Activated CD8-positive, alpha-beta memory T cell treated with anti-CD3 and anti-CD28 coated beads, Interleukin-2, amount 50 U/mL, for 48 hours (primary cell): ENCODE measurements at places on chromosomes 3 and 15.

- no peak for DNase-seq
Measured at GRCh38 chr15:74621936-74622335, 6.3 kb downstream of the CLK3 start.

DNA sequence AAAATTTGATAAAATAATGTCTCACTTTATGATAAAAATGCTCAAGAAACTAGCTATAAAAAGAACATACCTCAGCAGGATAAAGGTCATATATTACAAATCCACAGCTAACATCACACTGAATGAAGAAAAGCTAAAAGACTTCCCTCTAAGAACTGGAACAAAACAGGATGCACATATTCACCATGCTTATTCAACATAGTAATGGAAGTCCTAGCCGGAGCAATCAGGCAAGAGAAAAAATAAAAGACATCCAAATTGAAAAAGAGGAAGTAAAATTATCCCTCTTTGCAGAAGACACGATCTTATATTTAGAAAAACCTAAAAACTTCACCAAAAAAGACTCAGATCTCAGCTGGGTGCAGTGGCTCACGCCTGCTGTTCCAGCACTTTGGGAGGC, 34.0 kb downstream of the SENP7 start:
- no peak for DNase-seq

GRCh38 chr3:184884359-184885017, 72.5 kb downstream of the VPS8 start:
- DNase-seq, result no peak

DNA sequence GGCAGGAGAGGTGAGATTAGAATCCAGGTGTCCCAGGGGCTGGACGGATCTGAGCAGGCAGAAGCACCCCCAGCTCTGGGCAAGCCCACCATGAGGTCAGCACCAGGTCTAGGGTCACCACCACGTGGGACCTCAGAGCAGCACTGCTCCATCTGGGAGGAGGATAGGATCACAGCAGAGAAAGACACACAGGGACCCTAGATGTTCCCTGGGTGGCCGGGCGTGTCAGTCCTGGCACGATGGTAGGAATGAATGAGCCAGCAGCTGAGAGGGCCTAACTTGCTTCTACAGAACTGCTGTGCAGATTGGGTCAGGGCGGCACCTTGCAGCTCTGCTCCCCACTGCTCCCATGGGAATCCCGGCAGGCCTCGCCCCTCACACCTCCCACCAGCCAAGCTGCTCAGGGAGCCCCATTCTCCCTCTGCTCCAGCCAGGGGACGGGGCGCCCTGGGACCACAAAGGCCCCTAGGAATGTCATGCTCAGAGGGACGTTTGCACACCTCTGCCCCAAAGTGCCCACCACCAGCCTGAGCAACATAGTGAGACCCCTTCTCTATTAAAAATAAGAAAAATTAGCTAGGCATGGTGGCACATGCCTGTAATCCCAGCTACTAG, 66.3 kb downstream of the ZNF445 start:
- DNase-seq, result no peak

- no peak for DNase-seq
Measured at GRCh38 chr3:192597506-192597905, 129.8 kb downstream of the FGF12 start.

DNA sequence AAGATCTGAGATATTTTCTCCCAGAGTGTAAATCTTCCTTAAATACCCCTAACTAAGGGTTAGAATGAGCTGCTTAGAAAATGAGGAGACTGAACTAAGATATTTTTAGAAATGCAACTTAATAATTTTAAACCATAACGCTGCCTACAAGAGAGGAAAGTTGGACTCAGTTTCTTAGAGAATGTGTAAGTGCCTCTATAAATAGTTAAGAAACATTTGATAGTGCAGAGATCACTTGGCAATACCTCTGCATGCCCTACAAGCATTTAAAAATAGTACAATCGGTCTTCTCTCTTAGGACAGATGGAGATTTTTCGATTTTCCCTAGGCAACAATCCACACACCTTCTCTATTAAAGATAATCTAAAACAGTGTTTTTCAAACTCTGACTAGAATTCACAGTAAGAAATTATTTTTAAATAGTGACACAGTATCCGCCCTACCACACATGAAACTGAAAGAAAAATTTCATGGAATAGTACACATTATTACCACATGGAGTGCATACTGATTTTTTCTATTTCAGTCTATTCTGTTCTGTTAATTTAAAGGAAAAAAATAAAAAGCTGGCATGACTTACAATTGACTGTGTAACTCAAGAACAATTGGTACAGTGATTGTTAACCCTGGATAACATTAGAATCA, 83.2 kb downstream of the GADL1 start:
- DNase-seq, result no peak

GRCh38 chr3:46705751-46706552, 4.8 kb downstream of the TMIE start:
- no peak for DNase-seq

DNA sequence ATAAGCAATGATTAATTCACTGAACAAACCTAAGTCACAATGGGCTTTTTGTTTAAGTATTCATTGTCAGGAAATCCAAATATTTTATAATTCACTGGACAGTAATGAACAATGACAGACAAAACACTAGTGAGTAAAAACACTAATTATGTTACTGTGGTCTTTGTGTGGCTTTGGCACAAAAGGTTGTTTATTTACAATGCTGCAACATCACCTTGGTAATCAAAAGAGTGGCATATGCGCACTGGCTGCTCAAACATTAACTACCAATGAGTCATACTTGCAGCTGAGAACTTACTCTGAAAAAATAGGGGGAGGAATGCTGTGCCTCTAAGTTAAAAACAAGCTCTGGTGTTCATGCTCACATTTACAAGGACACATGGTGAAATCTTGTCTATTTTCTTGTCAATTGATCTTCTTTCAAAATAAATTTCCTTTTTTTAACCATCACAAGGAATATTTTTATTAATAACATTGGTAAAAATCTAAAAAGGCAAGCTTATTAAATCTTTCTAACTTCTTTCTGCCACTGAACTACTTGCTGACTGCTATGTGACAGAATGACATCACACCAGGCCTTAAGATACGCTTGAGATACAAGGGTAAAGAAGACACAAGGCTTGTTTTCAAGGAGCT, 85.2 kb upstream of the PPIB start:
- DNase-seq, result no peak

DNA sequence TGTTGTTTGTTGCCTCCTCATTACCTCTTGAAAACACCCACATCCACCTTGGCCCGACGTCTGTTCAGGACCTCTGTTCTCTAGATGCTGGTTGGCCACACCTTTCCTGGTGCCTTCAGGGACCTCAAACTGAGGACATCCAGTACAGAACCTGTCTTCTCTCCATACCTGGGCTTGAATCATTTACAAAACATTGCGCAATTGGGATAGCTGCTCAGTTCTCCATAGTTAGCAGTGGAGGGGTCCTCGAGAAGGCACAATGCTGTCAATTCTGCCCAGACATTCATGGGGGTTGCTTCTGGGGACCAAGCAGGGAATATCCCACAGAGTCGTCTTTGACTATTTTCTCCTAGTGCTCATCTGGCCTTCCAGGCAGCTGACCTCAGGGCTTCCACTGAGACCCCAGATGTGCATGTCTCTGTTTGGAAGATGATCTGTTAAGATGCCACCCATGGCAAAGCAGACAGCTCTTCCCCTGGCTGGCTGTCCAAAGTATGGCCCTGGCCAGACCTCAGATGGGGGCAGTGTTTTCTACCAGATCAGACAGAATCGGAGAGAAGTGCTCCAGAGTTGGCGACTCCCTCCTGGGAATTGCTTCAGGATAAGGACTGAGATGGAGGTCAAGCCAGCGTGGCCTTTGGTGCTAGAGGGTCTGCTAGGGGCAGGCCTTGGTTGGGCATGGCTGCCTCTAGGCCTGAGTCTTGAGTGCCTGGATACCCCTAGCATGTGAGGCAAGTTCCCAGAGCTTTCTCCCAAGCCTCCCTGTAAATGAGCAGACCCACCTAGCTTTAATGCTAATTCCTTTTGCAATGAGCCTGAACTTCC, 46.1 kb downstream of the CHCHD6 start:
- no peak for DNase-seq

GRCh38 chr3:49912881-49913281, 9.2 kb upstream of the MST1R start:
- DNase-seq, result no peak

GRCh38 chr15:86327230-86327865, 247.7 kb downstream of the AGBL1 start:
- no peak for DNase-seq

DNA sequence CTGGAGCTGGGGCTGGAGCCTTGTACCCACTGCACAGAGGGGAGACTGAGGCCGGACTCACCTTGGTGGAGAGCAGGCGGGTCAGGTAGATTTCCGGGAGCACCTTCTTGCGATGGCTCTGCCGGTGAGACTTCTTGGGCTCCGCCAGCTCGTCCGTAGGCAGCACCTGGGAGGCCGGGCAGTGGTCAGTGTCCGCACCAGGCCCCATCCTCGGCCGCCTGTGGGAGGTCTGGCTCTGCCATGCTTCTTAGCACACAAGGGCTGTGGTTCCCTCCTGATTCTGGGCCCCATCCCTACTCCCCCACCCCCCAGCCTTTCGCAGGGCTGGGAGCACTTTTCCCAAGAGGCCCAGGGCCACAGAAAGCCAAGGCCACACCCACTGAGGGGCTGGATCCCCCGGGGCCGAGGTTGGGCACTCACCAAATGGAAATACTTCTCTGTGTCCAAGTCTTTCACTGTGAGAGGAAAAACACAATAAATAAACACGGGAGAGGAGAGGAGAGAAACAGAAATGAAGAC, 17.4 kb downstream of the H1-8 start:
- DNase-seq, result no peak

DNA sequence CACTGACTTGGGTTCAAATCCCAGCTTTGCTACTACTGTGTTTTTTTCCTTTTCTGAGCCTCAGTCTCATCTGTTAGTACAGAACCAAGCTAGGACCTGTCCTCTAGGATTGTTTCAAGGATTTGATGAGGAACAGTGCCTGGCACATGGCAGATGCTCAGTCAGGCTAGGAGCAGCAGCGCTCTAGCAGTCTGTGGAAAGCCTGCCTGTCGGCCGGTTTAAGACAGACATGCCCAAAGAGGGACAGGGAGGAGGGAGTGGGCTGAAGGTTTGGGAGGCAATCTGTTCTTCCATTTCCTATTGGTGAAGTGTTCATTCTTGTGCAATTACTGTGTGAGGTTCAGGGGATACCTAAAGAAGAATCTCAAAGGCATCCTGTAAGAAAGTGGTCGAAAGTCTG, 35.1 kb upstream of the RGMA start:
- DNase-seq, result no peak

DNA sequence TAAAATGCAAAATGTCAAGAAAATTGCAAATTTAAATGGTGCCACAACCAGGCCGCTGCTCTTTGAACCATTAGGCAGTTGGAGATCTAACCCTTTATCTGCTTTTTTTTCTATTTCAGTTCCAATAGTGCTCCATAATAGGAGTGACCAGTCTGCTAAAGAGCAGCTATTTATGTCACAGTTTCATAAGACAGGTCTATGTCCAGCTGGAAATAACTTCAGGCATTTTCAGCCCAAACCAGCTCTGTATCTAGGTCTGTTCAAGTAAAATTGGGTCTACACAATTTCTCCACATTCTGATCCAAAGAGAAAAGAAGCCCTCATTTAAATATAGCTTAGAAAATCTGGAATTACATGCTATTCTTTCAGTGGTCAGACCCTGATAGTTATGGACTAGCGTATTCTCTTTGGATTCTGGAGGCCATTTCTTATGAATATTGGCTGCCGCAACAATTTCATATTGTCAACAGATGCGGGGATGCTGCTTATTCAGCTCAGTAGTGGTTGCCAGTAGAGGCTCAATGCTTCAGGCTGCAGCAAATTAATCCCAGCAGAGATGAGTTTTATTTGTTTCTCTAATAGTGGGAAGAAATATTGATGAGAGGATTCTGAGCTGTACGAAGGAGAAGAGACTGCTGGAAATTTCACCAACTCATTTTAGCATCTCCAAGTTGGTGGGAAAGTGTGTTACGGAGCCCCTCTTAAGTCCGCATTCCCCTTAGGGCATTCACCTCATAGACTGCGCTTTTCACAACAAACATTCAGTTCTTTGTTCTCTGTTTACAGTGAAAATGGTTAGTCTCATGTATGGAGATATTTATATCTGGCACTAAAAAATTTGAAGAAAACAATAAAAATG, 887.0 kb downstream of the ROBO1 start:
- no peak for DNase-seq

DNA sequence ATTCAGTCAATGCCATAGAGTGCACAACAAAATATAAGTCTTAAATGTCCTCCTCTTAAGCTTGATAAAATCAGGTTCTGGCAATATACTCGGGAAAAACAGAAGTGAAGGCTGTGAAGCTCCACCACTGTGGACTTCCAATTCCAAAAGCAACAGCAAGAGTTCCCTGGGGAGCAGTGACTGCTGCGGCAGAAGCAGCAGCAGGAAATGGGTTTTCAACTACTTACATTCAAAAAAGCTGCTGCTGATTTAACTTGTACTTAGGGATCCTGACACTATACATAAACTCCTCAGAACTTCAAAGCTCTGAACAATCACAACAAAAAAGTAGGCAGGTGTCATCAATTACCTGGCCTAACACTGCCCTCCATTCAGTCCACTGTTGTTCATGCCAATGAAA, 4.7 kb downstream of the CEP152 start:
- no peak for DNase-seq

DNA sequence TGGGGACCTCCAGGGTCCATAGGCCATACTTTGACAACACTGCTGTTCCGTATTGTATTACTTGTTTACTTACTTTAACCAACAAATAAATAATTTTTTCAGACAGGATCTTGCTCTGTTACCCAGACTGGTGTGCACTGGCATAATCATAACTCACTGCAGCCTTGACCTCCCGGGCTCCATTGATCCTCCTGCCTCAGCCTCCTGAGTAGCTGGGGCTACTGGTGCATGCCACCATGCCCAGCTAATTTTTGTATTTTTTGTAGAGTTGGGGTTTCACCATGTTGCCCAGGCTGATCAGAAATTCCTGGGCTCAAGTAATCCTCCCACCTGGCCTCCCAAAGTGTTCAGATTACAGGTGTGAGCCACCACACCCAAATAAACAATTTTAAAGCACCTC, 64.9 kb upstream of the C15orf39 start:
- no peak for DNase-seq

- DNase-seq, result no peak
Measured at GRCh38 chr3:156535162-156535627, 19.7 kb downstream of the SSR3 start.

- peak; percentile 72 for DNase-seq
Measured at GRCh38 chr3:56725175-56725574, 42.1 kb upstream of the TASOR start.

DNA sequence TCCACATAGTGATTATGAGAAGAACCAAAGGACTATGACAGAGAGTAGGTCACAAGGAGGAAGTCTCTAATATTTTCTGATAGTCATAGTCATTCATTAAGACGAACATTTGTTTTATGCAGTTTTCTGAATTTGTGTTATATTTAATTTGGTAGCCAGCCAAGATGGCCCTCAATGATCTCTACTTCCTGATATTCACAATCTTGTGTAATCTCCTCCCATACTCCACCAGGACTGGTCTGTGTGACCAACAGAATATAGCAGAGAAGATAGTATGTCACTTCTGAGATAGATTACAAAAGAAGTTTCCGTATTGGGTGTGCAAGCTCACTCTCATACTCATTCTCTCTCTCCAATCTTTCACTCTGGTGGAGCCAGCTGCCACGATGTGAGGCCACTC, 30.8 kb downstream of the HLTF start:
- no peak for DNase-seq

GRCh38 chr3:86230762-86231161, 760.2 kb downstream of the VGLL3 start:
- DNase-seq, result no peak
